Caco-2 (cell line): ENCODE measurements at places on chromosomes 1 and 21.

GRCh38 chr1:66764994-66765578, 12.8 kb downstream of the DYNLT5 start:
- no peak for DNase-seq

DNA sequence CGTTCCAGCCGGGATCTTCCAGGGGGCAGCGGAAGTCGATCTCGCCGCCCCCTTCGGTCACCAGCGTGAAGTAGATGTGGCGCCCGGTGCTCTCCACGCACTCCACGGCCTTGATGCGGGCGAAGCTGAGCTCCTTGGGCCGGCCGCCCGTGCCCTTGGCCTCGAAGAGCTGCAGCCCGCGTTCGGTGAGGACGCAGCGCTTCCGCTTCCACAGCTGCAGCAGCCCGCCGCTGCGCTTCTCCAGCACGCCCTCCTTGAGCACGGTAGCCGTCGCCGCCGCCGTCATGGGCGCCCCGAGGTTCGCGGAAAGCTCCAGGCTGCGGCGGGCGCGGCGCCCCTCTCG, 516 bp downstream of the PHLDA3 start:
- no peak for DNase-seq

- no peak for DNase-seq
Measured at GRCh38 chr1:109897259-109897955, 13.2 kb upstream of the CSF1 start.

GRCh38 chr1:228152918-228153258, 3.2 kb downstream of the GJC2 start:
- DNase-seq: no peak

- DNase-seq: no peak
Measured at GRCh38 chr1:202107801-202108731, 14.7 kb upstream of the GPR37L1 start.

- no peak for DNase-seq
Measured at GRCh38 chr1:156926175-156926574, 5.7 kb downstream of the LRRC71 start.

GRCh38 chr21:45996311-45997204, 15.0 kb downstream of the COL6A1 start:
- DNase-seq: no peak
